ENCODE measurements at places on chromosomes 7 and 10.

DNA sequence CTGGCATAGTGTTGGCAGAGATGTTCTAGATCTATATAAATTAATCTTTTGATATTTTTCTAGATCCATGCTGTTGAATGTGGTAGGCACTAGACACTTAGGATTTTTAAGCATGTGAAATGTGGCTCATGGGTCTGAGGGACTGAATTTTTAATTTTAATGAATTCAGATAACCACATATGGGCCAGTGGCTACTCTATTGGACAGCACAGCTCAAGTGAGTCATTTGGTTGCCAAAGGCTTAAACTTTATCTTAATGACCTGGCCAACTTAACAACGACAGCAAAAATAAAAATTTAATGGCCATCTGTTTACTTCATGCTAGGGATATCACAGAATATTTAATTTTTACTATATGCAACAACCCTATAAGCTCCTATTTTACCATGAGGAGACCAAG, 61.4 kb downstream of the CDK14 start:
- no peak for DNase-seq

GRCh38 chr10:62764011-62764410, 40.5 kb upstream of the ADO start:
- no peak for DNase-seq

DNA sequence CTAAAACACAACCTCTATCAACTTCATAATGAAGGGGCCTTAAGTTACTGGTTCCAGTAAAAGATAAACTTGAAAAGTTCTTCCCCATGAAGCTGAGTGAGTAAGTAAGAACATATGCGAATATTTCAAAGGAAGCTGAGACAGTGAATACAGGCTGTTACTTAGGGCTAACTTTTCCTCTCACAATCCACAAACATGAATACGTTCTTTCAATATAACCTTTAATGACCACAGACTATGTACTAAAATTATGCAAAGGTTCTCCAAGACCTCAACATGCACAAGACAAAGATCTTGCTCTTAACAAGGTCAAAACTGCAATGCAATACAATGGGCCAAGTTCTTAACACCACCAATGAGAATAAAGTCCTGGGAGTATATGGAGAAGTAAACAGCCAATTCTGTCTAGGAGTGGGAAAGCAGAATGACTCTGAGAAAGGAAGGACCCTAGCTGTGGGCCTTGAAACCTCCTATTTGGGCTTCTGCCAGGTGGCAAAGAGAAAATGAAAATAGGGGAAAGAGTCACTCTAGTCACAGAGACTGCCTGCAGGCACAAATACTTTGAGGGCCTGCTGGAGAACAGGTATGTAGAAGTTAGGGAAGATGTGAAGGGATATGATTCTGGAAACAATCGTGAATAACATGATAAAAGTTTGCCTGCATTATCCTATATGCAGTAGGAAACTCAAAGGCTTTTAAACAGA, 43.7 kb downstream of the OSBPL3 start:
- DNase-seq: no peak

DNA sequence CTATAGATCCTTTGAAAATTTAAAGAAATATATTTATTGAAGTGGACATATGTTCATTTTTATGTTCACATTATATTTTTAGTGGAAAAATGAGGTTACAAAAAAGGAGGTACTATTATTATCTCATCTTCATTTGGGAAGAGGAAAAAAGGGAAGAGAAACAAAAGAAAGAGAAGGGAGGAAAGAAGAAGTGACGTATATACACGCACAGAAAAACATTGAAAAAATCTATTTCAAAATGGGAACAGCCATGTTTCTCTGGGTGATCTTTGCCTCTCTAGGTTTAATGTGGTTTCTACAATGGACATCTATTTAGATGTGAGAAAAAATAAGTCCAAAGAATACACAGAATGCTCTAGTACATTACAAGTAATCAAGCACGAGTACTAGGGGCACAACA, 14.8 kb downstream of the ANK3 start:
- DNase-seq: no peak

DNA sequence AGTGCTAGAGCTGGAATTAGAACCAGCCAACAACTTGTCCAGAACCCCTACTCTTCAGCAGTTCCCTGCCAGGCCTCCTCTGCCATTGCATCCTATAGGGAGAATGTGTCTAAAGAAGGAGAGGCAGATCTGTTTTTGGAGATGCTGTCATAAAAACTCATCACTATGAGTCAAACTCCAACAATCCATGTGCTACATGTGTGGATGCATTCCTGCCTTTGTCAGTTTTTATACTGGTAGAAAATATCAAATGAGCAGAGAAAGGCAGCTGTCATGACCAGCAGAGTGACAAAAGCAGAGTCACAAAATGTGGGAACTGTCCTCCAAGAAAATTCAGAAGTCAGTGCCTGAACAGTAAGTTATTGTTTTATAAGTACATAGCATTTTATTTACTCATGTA, 93.0 kb downstream of the ABLIM1 start:
- DNase-seq: no peak

GRCh38 chr10:14244147-14244546, 86.6 kb downstream of the FRMD4A start:
- DNase-seq: no peak

DNA sequence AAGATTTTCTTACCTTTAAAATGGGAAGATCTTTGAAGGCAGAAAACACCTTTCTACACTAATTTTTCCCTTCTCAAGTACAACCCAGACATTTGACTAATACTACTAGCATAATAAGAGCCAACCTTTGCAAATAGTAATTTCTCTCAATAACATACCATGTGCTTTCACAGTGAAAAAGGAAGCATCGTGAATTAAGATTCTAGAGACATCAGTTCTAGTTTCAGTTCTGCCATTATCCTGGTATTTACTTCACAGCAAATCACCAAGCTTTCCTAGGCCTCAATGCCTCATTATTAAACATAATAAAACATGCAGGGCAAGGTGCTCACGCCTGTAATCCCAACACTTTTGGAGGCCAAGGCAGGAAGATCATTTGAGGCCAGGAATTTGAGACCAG, 24.9 kb downstream of the GSAP start:
- no peak for DNase-seq

- DNase-seq: peak; percentile 21
Measured at GRCh38 chr7:70042533-70042932, 444.3 kb downstream of the AUTS2 start.

- DNase-seq: no peak
Measured at GRCh38 chr10:132541129-132541528, 3.5 kb downstream of the INPP5A start.

- DNase-seq: no peak
Measured at GRCh38 chr10:114806562-114807391, 14.8 kb upstream of the FHIP2A start.

- peak; percentile 87 for DNase-seq
Measured at GRCh38 chr10:80497187-80498077, 40.3 kb upstream of the SH2D4B start.

- DNase-seq: peak; percentile 57
Measured at GRCh38 chr10:31157123-31158010, 125.7 kb upstream of the ZNF438 start.

DNA sequence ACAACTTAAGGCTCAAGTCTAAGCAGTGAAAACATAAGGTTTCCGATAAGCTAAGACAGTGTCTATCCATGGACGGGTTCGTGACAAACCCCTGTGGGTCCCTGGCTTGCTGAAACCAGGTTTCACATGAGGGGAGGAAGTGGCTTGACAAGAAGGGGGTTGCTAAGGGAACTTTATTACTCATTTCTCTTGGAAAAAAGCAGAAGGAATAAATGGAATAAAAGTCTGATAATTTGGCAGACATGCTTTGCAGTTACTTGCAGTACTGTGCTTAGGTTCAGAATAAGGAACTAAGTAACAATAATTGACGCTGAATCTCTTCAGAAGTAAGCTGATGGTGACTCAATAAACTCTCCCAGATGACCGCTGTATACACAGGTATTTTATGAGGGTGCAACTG, 34.7 kb downstream of the RBM17 start:
- DNase-seq: peak; percentile 55

GRCh38 chr7:23026164-23026563, 12.2 kb upstream of the HYCC1 start:
- DNase-seq: peak; percentile 48

DNA sequence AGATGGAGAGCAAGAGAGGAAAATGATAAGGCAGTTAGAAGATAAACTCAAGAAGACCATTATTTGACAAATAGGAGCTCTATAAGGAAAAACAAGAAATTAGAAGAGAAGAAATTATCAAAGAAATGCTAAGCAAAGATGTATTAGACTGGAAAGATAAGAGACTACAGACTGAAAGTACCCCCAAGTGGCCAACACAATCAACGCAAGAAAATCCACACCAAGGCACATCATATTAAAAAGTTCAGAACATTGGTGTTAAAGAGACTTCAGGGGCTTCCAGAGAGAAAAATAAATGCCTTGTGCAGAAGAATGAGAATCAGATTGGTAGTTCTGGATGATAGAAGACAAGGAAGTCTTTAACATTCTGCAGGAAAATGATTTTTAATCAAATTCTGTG, 46.0 kb downstream of the SH2D4B start:
- DNase-seq: peak; percentile 1

DNA sequence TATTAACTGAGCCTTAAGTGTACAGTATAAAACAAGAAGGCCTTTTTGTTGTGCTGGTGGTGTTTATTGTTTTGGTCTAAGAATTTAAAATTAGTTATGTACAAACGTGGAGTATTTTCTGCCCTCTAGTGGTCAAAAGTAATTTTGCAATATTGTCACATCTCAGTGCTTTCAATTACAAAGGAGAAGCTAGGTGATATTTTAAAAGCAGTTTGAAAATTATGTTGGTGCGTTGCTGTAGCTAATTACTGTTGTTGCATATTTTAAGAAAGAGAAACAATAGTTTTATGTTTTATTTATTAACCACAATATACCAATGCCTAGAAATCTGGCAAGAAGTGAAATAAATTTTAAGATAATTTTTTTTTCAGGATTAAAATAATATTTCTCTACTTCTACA, 11.4 kb downstream of the NPVF start:
- peak; percentile 72 for DNase-seq

DNA sequence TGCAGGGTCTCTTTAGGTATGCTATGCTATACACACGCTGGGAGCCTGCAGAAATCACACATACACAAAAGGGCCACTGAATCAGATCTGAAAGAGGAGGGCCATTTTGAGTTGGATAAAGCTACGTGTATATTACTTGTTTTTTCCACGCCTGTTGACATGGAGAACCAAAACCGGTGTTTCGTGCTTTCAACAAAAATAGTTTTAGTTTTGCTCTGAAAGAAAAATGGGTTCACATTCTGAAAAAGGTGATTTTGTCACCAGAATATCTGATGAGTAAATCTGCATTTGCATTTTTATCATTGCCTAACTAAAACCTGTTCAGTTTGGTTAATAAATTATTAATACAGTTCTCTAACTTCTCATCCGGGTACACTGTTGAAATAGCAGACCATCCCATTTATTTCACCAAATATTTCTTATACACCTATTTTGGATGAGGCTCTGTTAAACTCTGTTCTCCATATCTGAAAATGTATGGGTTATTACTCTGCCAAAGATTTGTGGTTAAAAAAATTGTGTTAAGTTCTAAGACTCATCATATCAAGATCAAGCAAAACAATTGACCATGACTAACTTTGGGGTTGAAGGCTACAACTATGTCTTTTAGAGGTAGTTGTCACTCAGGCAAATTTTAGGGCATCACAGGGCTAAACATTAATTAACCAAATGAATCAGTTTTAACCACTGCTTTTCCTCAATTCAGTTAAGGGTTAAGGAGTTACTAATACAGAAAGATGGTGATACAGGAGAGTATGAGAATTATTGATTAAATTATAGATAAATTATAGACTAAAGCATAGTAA, 101.2 kb upstream of the RPA3 start:
- DNase-seq: no peak

GRCh38 chr7:25077096-25077495, 48.0 kb downstream of the CYCS start:
- DNase-seq: no peak

GRCh38 chr7:143908120-143908519, 6.1 kb upstream of the TCAF1 start:
- no peak for DNase-seq

- peak; percentile 55 for DNase-seq
Measured at GRCh38 chr7:113698556-113699220, 220.1 kb downstream of the PPP1R3A start.

GRCh38 chr7:39360038-39360437, 206.2 kb upstream of the YAE1 start:
- no peak for DNase-seq

DNA sequence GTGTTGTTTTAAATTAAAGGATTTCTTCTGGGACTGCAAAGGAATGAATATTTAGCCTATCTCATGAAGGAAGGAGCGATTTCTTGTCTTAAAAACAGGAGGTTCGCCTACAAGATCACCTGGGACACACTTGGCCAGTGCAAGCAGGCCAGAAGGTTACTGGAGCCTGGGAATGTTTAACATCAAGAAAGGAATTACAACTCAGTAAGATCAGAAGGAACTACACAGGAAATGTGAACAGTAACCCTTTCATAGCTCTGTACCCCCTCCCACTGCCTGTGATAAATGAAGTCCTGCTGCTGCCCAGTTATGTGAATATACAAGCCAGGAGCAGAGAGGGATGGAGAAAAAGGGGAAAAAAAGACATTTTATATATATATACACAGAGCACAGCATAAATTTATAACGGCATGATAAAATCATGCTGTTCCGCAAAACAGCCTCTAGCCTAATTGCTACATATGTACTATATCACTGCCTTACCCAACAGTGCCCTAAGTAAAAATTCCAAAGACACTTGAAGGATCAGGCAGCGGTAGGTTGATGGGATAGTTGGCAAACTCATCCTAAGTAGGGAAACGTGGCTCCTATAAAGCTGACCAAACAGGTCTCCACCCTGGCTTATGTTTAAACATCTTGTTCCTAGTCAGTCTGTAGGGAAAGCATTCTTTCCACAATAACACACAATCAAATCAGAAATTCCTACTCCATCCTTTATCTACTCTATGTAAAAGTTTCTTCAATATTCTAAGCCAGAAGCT, 63.8 kb downstream of the ZNF438 start:
- DNase-seq: peak; percentile 24

DNA sequence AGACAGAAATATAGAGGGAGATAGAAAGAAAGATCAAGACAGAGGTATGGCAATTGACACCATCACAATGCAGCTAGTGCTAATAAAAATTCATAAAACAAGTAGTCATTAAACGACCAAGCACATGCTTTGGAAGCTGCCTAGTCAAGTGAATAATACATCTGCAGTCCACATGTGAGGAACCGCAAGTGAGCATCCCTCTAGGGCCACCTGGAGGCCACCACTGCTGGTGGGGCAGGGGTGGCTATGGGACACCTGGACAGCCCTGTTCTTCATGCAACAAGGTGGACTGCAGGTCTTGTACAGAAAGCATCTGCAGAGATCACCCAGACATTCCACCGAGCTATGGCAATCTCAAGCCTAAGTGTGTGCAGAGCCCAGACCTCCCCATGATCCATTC, 451.1 kb upstream of the PFKP start:
- no peak for DNase-seq

Measured in fibroblast of pulmonary artery (primary cell).